Left cardiac atrium (tissue), 4 donors: ENCODE measurements at places on chromosomes 1 and 21. TPM values are rescaled to one million over a fixed set of nuclear protein-coding genes. Genes with fewer than 3 reads are reported as not detected.

DNA sequence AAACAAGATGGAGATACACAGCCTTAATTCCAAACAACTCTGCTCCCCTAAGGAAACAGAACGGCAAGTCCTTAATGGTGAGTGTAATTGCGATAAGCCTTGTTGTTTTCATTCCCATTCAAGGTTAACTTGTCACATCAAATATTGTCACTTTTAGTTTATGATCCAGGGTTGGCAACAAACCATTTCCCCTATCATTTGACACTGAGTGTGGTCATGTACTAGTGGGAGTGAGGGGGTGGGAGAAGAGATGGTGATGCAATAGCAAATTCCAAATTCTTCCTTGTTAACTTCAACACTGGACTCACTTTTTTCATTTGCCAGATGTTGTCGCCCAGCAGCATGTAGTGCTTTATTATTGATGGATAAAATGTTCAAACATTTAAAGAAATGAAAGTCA lies 140.4 kb downstream of the ZNF326 start:
- no peak for DNase-seq

DNA sequence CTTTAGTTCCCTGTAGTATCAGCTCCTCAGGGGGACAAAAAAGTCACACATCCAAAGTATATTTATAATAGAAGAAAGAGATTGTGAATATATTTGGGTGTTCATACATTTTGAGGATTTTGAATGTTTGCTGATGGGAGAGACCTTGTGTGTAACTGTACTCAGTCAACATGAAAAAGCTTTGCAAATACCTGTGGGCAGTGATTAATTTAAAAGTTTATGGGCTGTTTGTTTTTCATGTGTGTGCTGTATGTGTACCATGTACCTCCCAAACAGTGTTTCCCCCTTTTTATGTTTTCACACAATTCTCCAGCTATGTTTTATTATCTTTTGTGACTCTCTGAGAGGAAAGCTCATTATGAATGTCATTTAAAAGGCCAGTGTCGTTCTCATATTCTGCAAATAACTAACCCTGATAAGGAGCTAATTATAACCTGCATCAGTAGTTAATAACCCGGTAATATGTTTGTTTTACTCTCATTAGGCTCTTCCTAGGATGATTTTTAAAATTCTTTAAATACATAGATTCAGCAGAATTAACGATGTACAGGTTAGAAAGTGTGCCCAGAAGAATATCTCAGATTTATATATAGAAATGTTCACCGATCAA lies 271.5 kb downstream of the NFIA start:
- DNase-seq, result no peak

PGLYRP3 gene
- not detected for total RNA-seq

DNA sequence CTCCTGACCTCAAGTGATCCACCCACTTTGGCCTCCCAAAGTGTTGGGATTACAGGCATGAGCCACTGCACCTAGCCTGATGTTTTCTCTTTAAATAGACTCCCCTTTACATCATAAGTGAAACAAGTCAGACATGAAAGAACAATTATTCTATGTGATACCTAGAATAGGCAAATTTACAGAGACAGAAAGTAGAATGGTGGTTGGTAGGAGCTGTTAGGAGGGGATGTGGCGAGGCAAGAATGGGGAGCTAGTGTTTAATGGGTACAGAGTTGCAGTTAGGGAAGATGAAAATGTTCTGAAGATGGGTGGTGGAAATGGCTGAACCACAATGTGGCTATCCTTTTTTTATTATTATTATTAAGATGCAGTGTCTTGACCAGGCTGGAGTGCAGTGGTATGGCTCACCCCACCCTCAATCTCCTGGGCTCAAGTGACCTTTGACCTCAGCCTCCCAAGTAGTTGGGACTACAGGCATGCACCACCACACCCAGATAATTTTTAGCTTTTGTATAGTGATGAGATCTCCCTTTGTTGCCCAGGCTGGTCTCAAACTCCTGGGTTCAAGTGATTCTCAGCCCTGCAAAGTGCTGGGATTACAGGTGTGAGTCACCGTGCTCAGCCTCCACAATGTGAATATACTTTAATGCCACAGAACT lies 28.4 kb downstream of the ELF3 start:
- DNase-seq, result no peak

EXO1 gene
- 1.1 TPM for total RNA-seq

- DNase-seq, result no peak
Observed at GRCh38 chr1:31063631-31064030, 1.9 kb downstream of the PUM1 start.

DNA sequence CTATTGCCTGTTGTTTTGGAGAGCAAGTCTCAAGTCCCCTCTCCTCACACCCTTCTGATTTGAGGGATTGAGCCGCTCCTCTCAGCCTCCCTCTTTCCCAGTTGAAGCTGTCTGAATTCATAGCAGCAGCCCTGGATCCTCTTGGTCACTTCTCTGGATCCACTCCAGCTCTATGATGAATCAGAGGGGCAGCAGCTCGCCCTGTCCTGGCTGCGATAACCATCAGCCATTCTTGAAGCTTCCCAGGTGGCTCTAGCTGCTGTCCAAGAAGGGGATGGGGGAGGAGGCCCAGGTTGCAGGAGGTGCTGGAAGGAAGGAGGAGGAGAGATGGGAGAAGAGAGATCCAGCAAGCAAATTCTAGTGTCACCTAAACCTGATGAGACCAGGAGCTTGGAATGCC lies 31.3 kb downstream of the WNT4 start:
- DNase-seq, result no peak

GRCh38 chr1:83060221-83060620 lies 938.7 kb downstream of the TTLL7 start:
- no peak for DNase-seq

- no peak for DNase-seq
Observed at GRCh38 chr1:85566890-85567289, 13.7 kb upstream of the CCN1 start.

DNA sequence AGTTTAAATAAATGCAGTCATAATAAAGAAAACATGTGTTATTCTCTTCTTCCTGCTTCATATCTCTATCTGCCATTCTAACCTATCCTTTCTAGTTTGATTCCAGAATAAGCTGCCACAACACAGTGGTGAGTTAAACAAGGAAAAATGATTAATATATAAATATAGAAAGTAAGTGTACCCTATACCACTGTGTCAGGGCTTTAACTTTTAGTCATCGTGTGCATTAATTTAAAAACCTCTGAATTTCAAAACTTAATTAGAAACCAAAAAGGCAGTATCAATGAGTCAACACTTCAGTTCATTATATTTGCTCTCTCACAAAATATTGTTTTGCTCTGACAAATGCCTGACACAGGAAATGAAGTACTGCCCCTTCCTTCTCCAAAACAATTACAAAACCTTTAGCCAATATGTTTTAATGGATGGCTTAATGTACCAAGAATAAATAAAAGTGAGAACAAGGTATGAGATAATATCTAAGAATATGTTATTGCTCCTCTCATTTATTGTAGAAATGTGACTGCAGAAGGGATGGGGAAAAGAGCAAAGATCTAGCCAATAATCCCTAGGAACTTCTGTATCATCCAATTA lies 634.8 kb downstream of the KCNT2 start:
- DNase-seq, result no peak

SPRR2G gene
- total RNA-seq, result not detected

DNA sequence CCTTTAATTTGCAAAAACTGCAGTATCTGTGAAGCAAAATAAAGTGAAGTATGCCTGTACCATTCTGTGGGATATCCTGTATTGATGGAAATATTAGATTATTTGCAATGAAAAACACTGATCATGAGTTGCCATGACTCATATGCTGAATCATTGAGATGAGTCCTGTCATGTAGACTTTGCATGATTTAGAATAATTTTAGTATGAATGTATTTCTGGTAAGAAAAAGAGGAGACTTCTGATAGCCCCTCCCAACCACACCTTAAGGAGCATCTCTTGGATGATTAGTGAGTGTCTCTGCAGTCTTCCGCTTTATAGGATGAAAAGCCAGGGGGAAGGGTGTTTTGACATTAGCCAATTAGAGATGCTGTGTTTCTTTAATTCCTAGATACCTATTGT lies 55.2 kb upstream of the PTGS2 start:
- DNase-seq, result no peak

F5 gene
- 20.9 TPM for total RNA-seq

DNA sequence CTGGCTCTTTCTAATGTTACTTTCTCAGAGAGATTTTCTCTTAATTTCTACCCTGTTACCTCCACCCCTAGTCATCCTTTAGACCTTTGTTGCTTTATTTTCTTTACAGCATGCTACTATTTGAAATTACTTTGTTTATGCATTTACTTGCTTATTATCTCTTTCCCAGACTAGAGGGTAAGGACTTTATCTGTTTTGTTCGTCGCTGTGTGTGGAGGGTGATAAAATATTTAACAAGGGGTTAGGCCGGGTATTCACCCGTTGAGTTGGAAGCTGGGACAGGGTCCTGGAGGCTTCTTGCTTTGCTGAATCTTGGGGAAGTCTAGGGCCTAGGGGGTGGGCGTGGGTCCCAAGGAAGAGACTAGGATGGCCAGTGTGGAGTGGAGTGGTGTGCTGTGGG lies 43.6 kb downstream of the CDC14A start:
- DNase-seq, result no peak

- DNase-seq, result no peak
Observed at GRCh38 chr21:41373763-41374162, 11.9 kb downstream of the MX2 start.

TBX19 gene
- 0.84 TPM for total RNA-seq

- DNase-seq, result no peak
Observed at GRCh38 chr1:15916417-15916816, 59.5 kb downstream of the ZBTB17 start.

DNA sequence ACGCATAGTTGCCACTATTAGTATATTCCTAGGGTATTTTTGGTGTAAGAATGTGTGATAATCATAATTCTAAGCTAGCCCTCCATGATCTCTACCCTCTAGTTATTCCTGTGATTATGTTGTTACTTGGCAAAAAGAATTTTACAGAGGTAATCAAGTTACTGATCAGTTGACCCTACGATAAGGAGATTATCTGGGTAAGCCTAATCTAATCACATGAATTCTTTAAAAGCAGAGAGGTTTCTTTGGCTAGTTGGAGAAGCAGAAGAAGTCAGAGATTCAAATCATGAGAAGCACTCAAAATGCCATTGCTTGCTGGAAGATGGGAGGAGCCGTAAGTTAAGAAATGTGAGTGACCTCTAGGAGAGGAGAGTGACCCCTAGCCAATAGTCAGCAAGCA lies 72.7 kb downstream of the RPE65 start:
- DNase-seq, result no peak

DNA sequence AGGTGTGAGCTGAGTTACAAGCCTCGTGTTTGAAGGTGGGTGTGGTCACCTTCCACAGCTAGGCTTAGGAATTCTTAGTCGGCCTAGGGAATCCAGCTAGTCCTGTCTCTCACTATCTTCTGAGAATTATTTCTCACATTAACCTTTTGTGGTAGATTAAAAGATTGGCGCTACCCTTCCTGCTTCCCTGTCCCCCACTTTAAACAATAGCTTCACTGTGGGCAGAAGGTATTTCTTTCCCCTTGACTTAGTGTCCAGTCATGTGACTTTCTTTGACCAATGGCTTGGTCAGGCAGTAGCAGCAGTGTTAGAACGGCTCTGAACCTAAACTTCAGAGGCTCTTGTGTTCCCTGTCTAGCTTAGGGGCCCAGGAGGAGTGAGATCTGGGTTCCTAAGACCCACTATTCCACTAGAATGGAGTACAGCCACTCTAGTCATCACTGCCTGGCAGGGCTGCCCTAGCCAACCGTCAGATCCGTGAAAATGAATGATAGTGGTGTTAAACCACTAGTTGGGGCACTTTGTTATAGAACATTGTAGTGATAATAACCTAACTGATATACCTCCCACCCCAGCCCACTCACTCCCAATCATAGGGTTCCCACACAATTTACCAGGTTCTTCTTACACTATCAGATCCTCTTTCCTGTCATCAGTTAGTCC lies 13.9 kb upstream of the C1orf141 start:
- DNase-seq, result no peak

DNA sequence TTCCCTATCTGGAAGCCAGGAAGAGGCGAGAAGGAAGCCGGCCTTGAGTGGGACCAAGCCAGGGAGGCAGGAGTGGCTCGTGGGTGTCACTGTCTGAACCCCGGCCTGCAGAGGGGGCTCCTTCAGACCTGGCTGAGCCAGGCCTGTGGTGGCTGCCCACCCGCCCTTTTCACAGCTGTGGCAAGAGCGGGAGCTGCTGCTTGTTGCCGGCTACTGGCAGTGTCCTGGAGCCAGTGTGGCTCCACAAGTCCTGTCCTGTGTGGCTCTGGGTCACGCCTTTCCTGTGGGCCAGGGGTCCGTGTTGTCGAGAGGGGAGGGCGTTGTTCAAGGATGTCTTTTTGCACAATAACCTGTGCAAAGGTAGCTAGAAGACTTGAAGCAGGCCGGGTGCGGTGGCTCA lies 1.3 kb downstream of the PFKL start:
- no peak for DNase-seq

DNA sequence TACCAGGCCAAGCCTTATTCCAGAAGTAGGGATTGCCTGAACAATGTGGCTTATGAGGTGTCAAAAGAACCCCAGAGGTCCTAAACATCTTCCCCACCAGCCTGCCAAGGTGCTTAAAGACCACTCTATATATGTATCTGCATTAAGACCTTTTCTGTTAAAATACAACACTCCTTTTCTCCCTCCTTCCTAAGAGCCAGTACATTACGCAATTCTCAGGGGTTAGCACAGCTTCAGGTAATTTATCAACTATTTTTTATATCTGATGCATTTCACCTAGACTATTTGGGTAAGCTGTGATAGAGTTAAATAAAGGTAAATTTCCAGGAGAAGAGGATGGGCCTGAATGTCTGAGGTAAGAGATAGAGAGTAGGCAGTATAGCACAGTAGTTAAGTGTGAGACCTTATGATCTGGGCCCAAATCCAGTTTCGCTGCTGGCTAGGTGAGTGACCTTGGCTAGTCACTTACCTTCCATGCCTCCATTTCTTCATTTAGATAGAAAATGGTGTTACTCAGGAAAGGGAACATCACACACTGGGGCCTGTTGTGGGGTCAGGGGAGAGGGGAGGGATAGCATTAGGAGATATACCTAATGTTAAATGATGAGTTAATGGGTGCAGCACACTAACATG lies 5.1 kb upstream of the CCN1 start:
- no peak for DNase-seq

DNA sequence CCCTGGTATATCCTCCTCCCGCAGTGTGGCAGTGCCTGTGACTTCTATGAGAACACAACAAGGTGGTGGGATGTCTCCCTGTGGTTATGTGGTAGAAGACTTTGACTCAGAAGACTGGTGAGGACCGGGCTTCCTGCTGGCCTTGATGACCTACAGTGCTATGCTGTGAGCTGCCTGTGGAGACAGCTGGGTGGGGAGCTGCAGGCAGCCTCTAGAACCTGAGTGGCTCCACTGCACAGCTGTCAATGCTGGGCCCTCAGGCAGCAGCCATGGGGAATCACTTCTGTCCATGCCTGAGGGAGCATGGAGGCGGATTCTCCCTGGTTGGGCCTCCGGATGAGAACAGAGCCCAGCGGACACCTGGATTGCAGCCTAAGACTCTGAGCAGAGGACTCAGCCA lies 14.9 kb downstream of the SLC1A7 start:
- DNase-seq, result no peak

KRTAP13-2 gene
- not detected for total RNA-seq
